ENCODE measurements at places on chromosomes 3 and 15.
A peak's percentile ranks its signal among the peaks of the same experiment; 100 is the strongest.

DNA sequence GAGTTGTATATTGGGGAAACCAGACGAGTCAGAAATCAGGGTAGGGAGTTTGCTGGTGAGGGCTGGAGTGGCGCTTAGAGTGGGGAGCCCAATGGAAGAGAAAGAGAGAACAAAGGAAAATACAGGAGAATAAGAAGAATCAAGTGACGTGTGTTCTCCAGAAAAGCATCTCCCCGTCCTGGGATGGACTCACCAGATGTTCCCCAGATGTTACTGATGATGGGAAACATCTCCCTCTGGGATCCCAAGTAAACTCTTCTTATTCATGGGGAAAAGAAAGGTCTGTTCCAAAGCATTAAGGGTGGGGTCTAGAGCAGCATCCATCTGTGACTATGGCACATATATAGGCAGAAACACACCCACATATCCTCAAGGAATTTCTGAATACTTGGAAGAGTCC lies 3.0 kb upstream of the CSRNP1 start:
- DNase-seq: no peak

GRCh38 chr15:43329217-43329959 lies 985 bp downstream of the LCMT2 start:
- peak; percentile 12 for DNase-seq

GRCh38 chr15:95328559-95328958 lies 1001.9 kb upstream of the NR2F2 start:
- DNase-seq: no peak

DNA sequence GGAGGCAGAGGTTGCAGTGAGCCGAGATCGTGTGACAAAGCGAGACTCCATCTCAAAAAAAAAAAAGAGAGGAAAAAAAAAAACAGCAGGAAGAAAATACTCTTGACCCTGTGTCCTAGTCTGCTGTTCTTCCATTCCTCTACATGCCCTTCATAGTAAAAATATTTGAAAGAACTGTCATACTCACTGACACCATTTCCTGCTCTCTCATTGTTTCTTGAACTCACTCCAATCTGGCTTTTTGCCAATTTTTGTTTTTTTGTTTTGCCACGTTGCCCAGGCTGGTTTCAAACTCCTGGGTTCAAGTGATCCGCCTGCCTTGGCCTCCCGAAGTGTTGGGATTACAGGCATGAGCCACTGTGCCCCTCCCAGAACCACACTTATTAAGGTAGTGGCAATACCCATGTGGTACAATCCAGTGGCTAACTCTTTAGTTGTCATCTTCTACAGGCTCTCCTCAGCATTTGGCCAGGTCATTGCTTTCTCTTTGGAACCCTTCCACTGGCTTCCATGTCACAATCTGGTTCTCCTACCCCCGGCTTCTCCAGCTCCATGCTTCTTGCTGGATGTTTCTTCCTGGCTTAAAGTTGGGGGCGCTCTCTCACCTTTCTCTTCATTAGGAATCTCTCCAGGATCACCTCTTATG lies 238.2 kb upstream of the C2CD4B start:
- DNase-seq: no peak

DNA sequence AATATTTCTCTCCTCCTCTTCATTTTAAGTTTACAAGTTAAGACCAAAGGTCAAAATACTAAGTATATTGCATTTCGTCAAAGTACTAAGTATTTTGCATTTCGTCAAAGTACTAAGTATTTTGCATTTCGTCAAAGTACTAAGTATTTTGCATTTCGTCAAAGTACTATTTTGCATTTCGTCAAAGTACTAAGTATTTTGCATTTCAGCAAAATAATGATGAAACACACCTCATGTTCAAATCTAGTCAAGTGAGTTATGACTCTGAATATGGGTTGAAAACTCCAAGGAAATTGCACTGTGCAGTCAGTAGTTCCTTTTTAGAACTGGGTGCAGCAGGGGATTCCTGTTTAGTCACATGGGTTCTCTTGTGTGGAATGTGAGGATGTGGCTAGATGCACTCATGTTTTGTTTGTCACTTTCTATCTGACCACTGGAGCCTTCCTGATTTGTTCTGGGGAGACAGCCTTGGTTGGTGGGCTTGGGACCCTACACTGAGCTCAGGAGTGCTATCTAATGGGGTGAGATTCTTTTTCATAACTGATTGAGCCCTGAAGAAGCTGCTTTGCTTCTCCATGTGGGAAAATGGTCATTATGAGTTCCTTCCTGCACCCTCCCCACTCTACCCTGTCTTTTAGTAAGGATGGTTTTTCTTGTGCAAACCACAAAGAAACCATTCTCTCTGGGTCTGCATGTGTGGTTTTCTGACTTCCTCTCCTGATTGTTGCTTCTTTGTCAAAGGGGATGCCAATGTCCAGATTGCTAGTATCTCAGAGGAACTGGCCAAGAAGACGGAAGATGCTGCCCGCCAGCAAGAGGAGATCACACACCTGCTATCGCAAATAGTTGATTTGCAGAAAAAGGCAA lies 73.4 kb downstream of the CCK start:
- no peak for DNase-seq

GRCh38 chr15:68733666-68734065 lies 87.0 kb downstream of the ANP32A start:
- DNase-seq: no peak

DNA sequence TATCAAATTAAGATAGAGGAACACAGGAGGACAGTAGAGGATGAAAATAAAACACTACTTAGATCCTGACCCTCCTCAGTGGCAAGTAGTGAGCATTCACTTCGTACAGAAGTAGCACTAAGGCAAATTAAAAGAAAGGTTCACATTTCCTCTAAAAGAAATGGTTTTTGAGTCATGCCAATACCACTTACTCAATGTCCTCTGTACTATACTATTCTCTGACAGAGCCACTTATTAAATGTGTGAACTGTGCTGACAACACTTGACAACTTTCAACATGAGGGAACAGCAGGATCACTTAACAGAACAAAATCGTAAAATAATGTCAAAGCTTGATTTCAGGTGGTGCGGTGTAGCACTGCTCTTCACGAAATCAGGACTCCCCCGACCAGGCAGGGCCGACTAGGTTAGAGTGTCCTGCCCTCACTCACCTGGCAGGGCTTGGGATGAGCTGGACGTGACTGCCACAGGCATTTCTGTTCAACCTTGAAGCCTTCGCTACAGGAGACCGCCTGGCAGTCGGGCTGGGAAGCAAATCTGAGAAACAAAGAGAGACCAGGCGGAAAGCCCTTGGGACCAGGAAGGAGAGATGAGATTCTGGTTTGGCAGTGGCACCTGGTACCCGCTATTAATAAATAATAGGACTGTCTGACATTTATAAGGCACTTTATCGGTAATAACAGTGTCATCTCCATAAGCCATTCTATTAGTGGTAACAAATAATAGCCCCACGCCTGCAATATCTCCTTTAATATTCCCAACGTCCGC lies 611 bp upstream of the SLC27A2 start:
- no peak for DNase-seq

DNA sequence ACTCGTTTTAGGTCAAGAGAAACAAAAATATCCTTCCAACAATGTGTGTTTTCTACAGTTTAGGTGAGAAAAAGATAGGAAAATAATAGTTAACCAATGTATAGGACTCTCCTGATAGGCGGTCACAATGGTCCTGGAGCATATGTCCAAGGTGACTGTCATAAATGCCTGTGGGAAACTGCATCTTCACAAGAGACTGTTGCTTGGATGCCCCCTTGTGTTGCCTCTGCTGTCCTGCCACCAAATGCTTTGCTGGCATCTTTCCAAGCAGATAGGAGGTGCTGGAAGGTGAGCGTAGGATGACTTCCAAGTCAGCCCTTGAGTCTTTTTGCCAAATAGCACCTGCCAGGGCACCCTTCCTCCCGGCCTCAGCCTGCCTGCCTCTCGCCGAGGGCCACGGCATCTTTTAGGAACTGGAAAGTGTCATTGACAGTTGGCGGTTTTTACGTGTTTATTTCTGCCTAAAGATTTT lies 24.1 kb upstream of the SACM1L start:
- DNase-seq: no peak

DNA sequence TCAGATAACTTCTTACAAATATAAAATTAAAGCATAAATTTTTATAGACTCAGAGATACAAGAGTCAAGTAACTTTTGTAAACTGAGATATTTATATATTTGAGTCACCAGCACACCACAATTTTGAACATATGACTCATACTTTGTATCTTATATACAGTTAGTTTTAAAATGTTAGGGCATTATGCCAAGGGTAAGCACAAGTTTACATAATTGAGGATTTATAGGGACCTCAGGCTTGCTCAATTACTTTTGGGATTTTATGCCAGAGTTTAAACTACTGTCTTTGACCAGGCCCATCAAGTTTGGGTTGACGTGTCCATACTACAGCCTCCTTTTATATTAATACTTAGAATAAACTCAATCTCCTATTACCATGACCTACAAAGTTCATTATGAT lies 7.4 kb upstream of the FGF7 start:
- DNase-seq: peak; percentile 29

DNA sequence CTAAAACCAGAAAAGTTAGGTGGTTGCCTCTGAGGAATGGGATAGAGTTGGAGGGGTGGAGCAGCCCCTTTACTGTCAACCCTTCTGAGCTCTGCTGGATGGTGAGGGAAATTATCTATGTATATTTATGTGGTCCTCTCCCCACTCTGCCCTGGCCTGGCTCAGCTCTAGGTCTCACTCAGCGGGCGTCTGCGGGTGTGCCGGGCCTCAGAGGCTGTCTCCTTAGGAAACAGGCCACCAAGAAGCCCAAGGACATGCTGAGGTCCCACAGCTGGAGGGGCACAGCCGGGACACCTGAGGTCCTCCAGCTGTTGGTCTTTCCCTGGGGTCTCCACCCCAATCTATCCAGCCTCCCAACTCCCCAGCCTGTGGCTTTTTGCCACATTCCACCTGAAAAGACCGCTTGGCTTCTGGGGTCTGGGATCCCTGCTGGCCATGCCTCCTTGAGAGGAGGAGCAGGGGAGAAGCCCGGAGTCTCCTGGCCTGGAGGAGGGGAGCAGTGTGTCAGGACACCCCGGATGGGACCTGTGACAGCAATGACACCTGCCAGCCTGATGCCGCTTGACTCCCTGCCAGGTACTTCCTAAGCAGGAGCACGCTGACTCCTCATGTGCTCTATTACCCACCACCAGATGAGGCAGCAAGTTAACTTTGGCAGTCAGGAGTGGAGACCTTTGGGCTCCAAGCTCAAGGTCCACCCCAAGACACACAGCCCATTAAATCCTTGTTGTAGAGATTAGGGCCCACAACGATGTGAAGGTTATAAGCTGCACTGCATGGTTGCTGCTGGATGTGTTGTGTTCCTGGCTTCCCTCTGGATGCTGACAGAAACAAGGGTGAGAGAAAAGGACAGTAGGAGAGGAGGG lies at the start of gene SLC28A1:
SLC28A1 (plus strand) TSS at position 747 of the 866 bp plus-strand sequence. CDS start 3,099 bp downstream, outside the sequence.
- no peak for DNase-seq

DNA sequence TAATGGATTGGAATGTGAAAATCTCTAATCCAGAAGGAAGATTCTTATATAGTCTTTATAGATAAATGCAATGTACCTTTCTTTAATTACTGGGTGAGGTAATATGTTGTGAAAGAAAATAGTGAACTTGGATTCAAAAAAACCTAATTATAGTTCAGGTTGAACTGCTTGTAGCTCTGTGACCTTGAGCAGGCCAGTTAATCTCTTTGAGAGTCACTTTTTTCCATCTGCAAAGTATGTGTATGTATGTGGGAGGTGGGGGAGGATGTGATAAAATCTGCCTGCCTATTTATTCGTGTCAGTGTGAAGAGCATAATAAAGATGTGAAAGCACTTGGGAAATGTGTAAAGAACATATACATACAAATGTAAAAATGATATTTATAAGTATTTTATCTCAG lies 34.4 kb downstream of the GLCE start:
- no peak for DNase-seq

DNA sequence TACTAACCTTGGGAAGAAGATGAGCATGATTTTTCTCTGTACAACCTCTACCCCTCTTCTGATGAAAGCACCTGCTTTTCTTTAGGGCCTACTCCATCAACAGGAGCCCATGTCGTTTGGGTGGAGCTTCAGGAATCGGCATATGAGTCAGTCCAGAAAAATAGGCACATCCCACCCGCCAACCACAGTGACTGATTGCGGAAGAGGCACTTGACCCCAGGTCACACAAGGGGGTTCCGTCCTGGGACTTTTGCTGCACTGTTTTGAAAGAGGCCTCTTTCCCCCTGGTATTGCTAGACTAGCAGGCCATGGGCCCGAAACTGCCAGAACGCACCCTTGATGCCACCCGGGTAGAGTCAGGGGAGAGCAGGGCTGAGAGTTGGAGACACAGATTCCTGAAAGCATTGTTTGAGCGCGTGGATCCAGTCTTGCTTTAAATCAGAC lies 19.3 kb upstream of the NRROS start:
- DNase-seq: no peak

DNA sequence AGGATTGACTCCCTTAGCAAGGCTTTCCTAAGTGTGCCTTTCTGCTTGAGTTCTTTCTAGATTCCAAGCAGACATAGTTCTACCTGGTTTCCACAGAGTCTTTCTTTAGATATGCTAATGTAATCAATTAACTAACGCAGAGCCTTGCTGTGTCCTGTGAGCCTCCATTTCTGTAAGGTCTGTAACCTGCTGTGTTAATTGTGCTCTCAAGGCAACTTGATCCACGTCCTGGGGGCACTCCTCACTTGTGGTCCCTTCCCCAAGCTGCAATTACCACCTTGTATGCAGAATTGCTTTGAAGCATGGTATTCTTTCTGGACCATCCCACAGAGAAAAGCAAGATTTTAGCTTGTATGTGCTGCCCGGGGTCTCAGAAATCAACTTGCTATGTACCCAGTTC lies 29.5 kb upstream of the THSD4 start:
- no peak for DNase-seq

- DNase-seq: peak; percentile 79
These were observed 41.6 kb downstream of the KLHL18 start for GRCh38 chr3:47324278-47324865.

GRCh38 chr15:33132233-33132580 lies 62.3 kb downstream of the FMN1 start:
- no peak for DNase-seq

GRCh38 chr3:37594873-37595783 lies 266.6 kb upstream of the CTDSPL start:
- DNase-seq: no peak

GRCh38 chr3:56253941-56254665 lies 214.2 kb downstream of the ERC2 start:
- no peak for DNase-seq

- no peak for DNase-seq
These were observed 273.8 kb downstream of the CD47 start for GRCh38 chr3:107817076-107817475.

DNA sequence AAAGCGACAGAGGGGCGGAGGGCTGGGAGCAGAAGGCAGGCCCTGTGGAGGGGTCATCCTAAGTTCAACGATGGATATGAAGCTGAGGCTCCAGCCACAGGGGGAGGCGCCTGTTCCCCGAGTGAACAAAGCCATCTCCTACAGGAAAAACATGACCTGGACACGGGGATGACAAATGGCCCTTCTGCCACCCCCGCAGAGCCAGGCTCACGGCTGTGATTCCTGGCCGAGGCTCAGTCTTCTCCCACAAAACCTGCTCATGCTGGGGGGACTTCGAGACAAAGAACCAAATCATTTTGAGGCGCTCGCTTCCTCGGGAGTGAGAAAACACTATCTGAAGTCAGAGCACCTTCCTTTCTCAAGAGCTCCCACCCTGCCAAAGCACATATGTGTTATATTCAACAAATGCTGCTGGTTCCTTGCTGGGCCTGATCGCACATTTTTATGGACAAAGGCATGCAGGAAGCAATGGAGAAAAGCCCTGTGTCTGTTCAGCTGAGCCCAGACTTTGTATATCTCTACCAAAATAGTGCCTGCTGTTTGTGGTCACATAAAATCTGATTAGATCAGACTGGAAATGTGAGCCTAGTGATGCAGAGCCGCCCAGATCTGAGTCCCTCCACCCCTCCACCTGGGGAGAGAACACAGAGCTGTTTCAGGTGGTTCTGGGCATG lies 5.6 kb downstream of the RBP1 start:
- peak; percentile 79 for DNase-seq

- DNase-seq: no peak
These were observed 38.5 kb downstream of the IDH2 start for GRCh38 chr15:90063770-90064247.
